ENCODE measurements at places on chromosomes 2 and 18.

- DNase-seq = no peak
Observed at GRCh38 chr18:79283929-79284328, 111.8 kb upstream of the NFATC1 start.

DNA sequence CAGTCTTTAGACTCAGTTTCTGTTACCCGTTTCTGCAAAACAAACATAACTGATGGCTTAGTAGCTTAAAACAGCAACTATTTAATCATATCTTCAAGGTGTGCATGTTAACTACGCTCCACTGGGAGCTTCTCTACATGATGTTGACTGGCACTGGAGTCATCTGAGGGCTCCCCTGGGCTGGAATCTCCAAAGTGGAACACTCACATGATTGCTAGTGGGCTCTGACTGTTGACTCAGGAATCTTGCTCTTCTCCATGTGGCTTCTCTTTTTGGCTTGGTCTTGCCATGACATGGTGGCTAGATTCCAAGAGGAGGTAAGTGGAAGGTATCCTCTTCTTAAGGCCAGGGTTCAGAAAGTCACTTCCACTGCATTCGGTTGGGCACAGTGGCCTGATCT is 160.8 kb downstream of the PMAIP1 start:
- DNase-seq = no peak

DNA sequence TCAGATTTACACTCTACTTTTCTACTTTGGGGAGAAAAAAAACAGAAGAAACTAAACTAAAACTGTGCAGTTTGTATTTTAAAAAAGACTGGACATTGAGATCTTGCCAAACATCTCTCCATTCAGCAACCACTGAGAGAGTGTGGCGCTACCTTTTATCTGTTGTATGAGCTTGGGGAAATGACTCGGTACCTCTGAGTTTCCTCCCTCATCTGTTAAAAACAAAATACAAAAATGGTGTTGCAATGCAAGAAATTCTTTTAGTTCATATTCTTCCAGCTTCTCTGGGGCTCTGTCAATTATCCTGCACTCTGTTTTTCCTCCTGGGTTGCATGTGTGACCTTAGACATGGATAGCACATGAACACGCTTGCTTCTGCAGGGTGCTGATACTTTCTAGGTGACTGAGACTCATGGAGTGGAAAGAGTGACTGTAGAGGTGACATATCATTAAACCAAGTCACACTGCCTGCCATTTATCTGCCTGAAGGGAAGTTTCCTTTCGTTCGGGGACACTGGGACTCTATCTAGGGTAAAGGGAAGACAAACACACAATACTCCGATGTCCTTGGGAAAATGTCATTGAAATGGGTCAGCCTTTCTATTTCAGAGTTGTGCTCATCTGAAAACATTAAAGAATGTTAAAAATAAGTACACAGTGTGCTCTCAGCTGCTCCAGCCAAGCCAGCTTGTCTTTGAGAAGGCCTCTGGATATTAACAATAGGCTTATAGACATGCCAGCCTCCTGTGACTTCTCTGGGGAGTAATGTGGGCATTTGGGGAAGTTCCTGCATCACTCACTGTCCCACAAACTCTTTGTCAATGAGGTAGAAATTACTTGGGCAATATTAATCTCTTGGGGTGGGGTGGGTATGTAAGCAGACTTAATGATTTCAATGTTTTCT is 91.4 kb downstream of the TRIB2 start:
- DNase-seq = peak; percentile 13

- DNase-seq = no peak
Observed at GRCh38 chr2:221655300-221655699, 83.2 kb upstream of the EPHA4 start.

All from globus pallidus (tissue), 1 donor.